ENCODE measurements at places on chromosomes 12 and 14. TPM values are rescaled to one million over a fixed set of nuclear protein-coding genes. Genes with fewer than 3 reads are reported as not detected.

DNA sequence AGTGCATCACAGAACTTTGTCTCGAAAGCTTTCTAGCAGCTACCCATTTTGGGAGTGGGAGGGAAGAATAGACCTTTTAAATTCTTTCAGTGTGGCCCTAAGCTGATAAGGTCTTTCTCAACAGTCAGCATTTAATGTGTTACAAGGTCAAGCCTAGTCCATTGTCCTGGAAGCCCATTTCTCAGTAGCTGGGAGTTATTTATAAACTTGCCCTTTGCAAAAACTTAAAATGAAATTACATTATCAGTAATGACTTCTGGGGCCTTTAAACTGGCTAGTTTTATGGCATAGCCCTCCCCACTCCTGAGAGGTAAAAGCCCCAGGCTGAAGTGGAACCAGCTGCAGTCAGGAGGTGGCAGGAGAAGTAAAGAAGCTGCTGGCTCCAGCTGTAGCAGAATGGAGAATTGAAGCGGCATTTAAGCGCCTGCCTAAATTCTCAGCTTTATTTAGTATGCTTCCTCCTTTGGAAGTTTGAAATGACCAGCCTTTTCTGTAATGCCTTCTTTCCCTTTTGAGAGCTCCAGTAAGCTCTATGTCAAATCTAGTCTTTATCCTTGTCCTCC lies 12.4 kb downstream of the COPZ1 start:
- DNase-seq: no peak

DNA sequence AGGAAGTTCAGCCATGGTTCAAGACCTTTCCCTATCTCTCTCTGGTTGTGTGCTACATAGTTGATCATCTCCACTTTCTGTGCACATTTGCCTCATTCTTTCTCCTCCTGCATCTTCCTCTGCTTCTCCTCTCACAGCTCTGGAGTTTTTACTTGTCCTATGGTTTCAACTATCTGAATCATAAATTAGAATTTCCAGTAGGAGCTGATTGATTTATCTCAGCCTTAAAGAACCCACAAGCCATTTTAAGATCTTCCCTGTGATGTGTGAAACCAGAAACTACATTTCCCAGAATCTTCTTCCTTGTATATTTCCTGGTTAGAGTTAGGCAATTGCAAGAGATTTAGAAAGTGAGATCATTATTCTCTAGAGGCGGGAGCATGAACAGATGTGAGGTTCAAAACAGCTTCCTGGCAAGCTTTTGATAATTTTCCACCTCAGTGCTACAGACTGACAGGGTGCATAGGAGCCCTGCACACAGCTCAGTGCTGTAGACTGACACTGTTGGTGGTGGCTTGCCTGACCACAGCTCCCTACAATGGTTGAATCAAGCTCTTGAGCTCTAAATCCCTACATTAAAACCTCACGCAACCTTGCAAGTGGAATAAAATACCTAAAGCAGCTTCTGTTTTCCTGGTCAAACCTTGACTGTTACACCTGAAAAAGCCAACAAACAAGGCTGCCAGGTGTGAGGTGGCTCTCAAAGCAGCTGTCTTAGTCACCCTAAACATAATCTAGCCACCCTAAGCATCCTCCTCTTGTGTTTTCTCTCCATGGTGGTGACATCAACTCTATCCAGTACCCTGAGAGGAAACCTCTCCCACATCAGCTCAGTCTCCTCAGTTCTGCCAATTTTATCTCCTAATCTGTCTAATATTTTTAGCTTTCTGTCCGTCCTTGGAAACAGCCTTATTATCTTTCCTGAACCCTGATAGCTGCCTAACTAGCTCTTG lies 21.5 kb upstream of the IFNG start:
- DNase-seq: no peak

The GPR84 gene
- total RNA-seq: 1.6 TPM

DNA sequence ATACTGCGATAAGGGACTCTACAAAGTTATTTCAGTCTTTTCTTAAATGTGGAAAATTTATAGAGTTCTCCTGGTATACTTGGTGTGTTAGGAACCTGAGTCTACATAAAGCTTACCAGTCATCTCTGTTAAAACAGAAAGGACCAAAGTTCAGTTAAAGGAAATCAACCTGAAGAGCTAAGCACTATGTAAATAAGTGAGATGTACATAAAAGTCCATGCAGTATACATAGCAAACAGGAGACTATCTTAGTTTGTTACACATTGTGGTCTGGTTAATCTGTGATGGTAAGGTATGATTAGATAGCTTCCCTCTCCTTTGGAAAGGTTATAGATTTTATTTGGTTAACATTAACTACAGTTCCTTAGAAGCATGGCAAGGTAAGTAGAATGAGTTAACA lies 75.9 kb downstream of the ATP2B1 start:
- no peak for DNase-seq

DNA sequence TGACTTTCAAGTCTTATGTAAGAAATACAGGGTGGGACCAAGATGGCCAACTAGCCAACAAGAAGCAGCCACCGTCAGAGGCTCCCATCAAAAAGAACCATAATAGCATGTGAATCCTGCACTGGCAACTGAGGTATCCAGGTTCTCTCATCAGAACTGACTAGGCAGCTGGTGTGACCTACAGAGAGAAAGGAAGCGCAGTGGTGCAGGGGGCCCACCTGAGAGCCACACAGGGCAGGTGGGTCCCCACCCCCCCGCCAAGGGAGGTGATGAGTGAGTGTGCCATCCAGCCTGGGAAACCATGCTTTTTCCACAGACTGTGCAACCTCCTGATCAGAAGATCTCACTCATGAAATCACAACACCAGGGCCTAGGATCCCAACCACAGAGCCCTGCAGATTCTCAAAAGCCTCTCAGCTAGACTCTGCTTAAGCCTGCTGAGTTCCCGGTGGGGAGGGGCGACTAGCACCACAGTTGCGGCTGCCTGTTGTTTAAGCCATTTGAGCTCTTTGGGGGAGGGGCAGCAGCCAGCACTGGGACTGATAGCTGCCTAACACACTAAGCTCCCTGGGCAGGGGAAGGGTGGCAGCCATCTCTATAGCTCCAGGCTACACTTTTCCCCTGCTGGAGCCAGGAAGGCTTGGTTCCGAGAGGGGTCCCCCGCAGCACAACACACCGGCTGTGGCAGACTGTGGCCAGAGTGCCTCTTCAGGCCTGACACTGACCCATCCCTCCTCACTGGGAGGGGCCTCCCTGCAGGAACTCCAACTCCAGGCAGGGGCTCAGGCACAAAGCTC lies 75.3 kb downstream of the GARIN6 start:
- DNase-seq: no peak

The LIMA1 gene
- total RNA-seq: 80.2 TPM
